ENCODE measurements at places on chromosomes 2 and 18.

DNA sequence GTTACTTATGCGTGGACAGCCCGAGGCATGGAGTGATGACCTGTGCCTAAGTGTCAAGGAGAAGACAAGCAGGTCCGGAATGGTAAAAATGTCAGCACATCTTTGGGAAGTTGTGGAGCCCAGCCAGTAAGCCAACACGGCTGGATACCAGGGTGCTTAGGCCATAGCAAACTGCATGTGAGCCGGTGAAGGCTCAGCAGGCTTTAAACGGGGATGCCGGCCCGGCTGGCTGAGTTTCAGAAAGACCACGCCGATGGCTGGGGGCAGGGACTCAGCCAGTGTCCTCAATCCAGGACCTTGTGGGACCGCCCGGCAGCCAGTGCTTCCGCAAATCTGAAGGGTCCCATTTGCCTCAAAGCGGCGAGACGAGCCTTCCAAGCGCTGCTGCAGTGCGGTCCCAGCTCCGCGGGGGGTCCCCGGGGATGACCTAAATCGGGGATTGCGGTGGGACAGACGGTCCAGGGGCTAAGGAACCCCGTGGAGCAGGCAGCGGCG, 946 bp upstream of the AGAP1 start:
- no peak for ATAC-seq

DNA sequence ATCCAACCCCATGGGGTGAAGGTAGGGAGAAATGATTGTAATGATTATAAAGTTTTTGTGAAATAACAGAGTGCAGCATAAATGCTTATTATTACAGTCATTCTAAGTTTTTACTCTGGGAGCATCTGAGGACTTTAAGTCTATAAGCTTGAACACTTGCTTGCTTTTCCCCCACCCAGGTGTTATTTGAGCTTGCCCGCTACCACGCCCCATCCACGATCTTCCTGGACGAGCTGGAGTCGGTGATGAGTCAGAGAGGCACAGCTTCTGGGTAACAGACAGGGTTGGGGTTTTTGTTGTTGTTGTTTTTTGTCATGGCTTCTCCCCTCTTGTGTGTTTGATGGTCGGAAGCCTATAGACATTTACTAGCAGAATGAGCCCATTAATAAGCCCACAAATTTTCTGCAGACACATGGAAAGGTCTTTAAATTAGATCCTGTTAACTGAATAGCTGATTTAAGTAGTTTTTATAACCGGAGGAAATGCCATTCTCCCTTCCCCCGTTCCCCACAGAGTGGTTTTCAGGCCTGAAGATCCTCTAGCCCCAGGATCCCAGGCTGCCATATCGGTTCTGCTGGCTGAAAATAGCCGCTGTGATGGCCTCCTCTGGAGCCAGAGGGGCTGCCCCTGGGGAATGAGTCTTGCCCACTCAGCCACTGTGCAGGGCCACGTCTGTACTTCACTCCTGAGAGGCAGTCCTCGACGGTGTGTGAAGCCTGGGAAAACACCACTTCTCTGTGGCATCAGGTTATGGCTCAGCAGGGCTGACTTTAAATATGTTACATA, 39.9 kb upstream of the ELOA2 start:
- ATAC-seq, result peak; percentile 48

GRCh38 chr2:106704798-106705197, 181.2 kb downstream of the ST6GAL2 start:
- ATAC-seq, result no peak

- ATAC-seq, result no peak
Observed at GRCh38 chr2:176814740-176815367, 397.7 kb upstream of the HNRNPA3 start.

GRCh38 chr2:25187729-25188350, 19.5 kb upstream of the POMC start:
- ATAC-seq, result no peak

DNA sequence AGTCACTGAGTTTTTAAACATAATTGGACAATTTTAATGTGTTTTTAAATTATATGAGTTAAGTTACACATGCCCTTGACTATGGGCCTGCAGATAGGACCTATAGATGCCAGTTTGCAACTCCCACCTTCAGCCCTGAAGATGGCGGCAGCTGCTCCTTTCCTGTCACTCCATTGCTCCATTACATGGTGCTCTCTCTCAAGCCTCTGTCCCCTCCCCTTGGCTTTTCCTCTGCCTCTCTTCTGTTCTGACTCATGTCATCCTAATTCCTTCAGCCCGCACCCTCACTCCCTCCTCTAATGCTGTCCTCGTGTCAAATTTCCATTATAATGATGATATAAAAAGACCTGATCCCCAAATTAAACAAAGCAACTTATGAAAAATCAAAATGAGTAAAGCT, 133.7 kb upstream of the HNRNPA3 start:
- ATAC-seq, result peak; percentile 79

DNA sequence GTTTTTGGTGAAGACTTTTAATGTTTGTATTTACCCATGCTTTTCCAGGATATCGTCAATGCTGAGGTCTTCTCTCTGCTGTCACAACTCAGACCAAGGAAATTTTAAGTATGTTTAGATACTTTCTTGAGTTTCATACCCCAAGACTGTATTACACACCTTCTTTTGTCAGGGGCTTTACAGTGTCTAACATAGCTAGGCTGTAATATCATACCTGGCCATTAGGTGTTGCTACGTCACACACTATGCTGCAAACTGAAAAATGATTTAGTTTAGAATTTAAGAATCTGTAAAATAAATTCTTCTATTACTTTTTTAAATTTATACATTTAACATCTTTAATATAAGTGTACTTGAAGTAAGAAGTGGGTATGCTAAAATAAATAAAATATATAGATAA, 358.4 kb upstream of the NRP2 start:
- ATAC-seq, result no peak
